ENCODE measurements at places on chromosomes 2 and 18.
A peak's percentile ranks its signal among the peaks of the same experiment; 100 is the strongest.

DNA sequence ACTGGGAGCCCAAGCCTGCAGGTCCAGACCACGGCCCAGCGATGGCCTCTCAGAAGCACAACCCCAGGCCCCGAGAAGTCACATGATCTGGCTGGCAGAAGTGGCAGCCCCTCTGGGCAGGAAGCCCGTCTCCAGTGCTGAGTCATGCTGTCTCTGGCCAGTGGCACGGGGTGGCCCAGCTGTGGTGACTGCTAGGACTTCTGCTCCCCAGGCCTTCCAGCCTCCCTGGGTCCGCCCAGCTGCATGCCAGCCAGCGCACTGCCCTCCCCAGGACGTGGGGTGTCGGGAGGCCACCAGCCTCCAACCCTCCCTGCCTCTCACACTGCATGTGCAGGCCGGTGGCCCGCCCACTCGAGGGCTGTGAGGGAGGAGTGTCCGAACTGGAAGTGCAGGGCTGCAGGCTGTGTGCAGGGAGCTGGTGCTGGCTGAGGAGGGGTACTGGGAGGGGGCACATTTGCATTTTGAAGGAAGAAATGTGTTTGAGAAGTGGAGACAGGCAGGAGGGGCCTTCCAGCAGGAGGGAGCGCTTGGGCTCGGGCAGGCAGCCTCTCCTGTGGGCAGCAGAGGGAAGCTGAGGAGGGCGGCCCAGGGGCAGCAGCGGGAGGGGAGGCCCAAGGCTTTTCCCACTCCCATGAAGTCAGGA, 17.0 kb upstream of the HPCAL1 start:
- peak; percentile 96 for DNase-seq

- DNase-seq = no peak
Observed at GRCh38 chr2:64487256-64488049, 33.5 kb downstream of the LGALSL start.

- no peak for DNase-seq
Observed at GRCh38 chr2:238498691-238499295, 72.1 kb downstream of the ASB1 start.

DNA sequence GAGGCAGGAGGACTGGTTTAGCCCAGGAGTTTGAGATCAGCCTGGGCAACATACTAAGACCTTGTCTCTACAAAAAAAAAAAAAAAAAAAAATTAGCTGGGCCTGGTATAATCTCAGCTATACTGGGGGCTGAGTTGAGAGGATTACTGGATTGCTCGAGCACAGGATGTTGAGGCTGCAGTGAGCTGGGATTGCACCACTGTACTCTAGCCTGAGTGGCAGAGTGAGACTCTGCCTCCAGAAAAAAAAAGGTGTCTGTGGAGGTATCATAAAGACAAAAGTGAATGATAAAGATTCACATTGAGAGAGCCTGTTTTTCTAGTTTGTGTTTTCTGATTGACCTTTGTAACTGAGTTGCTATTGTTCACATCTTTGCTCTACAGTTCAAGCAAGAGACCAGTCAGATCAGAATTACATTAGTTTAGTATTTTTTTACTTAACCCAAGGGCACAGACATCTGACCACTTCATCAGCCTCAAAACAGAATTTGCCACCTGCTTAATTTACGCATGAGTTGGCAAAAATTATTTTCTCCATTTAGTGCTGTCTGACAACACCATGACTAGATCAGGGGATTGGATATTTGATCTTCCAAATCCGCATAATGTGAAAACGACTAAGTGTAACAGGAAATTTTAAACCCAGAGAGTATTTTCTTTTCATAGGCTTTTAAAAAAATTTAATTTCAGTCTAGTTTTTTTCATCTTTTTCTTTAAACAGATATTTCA, 271.0 kb downstream of the TGIF1 start:
- no peak for DNase-seq

DNA sequence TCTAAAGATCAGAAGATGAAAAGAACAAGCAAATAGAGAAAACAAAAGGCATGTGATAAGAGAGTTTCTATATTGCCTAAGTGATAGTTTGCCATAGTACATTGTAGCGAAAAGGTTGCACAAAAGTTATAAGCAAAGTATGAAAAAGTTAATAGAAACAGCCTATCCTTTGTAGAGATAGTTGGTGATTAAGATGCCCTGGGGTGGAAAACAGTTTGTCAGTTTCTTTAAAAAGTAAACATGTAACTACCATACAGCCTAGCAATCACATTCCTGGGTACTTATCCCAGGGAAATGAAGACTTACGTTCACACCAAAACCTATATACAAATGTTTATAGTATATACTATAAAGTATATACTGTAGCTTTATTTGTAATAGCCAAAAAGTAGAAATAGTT, 16.9 kb upstream of the DAPL1 start:
- no peak for DNase-seq

- no peak for DNase-seq
Observed at GRCh38 chr2:230961091-230961491, 34.8 kb upstream of the SPATA3 start.

DNA sequence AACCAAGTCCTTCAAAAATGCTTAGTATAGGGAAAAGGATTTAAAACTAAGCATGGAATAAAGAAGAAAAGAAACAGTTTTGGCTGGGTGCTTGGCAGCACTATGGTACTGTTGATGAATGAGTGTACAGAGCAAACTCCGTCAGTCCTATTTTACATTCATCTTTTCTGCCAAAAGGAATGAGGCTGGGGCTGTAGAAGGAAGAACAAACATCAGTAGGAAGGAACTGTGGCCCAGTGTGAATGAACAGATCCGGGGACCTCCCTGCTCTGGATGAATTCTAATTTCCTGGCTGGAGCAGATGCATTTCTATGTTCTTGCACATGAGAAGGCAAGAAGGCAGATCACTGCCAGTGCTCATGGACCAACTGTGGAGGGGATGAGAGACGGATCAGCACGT, 474.0 kb upstream of the MEIS1 start:
- DNase-seq = no peak

DNA sequence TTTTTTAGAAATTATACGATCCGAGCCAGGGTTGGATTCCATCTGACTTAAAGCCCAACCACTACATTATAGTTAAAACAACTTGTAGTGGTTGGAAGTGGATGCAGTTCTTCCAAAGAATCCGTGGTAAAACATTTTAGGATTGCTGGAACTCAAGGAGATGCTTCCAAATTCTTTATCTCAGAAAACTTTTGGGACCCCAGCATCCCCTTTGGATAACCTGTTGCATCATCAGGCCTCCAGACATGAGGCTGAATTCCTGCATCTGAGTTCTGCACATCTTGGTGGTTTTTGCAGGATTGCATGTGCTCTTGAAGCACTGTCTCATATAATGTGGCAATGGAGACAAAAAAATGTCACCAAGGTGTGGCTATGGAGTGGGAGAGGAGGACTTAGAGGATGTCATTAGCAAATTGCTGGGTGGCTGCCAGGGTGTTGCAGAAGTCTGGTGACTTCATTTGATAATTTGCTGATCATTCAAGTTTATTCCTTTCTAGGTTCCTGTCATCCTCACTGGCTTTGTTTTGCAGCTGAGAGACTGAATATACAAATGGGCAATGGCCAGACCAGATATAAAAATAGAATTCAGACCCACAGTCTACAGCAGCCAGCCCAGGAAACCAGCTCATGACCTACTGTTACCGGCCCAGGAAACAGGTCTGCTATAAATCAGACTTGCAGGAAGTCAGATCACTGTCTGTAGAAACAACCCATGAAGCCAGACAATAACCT, 207.7 kb downstream of the BCL2 start:
- DNase-seq = no peak
